WTC11 (cell line): ENCODE measurements at places on chromosomes 7 and 10.

DNA sequence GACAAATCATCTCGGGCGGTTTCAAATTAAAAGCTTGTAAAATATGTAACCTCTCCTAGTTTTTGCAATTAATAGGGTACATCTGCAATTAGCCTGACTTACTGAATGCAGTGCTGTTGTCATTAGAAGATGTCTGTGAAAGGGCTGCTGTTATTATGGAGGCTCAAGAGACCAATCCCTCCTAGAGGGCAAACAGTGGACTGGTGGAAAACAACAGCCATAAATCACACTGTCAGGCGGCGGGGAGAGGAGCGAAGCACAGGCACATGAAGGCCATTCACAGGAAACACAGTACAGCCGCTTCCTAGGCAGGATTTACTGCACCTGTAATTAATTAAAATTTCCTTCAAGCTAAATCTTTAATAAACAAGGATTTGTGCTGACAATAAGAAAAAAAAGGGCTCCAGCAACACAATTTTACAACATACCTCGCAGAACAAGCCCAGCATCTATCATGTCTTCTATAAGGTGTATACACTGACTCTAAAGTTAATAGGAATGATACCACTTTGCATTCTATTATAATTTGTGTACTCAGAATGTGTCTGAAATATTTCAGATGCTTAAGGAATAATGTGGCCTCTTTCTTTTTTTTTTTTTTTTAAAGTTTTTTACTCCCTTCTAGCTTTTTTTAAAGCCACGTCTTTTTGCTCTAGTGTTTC lies 50.7 kb downstream of the ERCC6 start:
- DNase-seq, result no peak

DNA sequence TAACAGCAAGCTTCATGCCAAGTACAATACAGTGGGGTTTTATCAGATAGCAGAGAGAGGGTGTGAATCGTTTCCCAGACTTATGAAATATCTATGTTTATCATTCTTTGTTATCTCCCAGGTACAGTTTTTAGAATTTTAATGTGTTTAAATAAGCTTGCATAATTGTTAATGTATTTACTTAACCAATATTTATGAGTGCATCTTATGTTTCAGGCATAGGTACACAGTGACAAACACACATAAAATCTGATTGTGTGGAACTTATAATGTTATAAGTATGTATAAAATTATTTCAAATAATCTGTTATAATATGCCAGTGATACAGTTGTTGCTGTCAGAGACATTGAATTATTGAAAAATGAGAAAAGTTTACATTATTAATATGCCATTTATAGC lies 1011.4 kb upstream of the C7orf33 start:
- DNase-seq, result no peak

DNA sequence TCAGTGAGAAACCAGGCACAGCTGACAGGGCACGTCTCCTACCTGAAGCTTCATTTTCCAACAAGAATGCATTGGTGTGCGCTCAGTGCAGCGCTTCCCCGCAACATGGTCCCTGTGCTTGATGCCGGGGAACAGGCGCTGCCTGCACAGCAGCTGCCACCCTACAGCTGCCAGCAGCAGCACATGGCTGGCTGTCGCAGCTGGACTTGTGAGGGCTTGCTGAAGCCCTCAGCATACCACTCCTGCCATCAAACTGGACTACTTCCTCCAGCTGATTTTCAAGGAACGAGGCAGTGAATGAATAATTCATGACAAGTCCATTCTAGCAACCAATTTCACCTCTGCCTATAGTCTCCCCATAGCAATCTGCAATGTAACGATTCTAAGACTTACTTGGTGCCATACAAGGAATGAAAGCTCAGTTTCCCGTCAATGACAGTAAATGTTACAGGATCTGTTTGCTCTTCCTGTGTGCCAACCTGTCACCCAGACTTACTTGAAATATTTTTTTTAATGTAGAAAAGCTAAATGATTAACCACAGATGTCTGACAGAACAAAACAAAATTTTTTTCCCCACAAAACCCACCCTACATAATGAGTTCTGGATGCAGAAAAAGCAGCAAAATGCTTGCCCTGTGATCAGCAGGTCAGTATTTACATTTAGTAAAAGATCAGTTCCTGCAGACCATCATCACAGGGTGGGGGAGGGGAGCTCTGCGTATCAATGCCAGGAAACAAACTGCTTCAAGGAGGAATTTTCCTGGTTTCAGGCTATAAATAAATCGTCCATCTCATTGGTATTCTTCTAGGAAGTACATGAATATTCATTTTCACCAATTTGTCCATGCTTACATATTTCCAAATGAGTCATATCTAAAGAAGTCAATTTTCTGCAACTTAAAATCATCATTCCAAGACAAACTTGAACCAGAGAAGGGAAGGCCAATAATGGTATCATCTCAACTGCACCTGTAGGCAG lies 140.6 kb downstream of the ALOX5 start:
- no peak for DNase-seq

DNA sequence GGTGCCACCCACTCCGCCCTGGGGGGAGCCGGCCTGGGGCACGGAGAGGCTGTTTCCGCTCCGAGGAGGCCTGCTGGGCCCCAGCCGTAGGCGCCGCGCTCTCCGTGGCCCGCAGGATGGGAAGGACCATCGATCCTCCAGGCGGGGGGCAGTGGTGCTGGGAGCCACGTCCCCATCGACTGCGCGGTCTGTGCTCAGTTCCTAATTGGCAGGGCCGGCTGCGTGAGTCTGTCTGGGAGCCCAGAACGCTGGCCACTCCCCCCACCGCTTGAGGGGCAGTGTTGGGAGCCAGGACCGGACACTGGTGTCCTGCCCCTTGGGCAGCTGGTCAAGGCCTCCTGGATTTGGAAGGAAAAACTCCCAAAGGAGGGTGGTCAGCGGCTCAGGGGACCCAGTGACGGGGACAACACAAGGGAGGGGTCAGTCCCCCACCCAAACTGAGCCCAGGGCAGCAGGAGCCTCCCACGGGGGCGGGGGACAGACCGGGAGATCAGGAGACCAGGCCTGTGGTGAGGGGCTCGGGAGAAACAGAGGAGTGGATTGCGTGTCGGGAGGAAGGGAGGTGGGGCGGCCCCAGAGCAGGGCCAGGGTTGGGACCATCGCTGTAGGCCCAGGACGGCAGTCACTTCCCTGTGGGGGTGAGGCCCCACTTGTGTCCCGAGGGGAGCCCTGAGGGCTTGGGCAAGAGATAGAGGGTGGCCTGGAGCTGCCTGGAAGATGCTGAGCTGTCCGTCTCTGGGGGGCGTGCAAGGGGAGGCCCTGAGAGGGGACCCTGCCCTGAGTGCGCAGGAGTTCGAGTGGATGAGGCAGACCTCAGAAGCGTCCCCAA lies 89.0 kb downstream of the UNCX start:
- DNase-seq, result no peak
